Suprapubic skin (tissue), 4 donors: ENCODE measurements at places on chromosomes 1 and 21. TPM values are rescaled to one million over a fixed set of nuclear protein-coding genes. Genes with fewer than 3 reads are reported as not detected.

Gene CR2
- not detected for total RNA-seq

Gene LIX1L
- total RNA-seq: 7.6 TPM

Gene LRRC39
- total RNA-seq: 0.99 TPM

Gene BRINP2
- 0.30 TPM for total RNA-seq

GRCh38 chr21:21715266-21715969 lies 717.2 kb downstream of the NCAM2 start:
- DNase-seq: no peak
- H3K27ac ChIP-seq: no peak overlapping the region
- H3K36me3 ChIP-seq: no peaks in the 10 kb centered on the region
- no peak overlapping the region for H3K4me3 ChIP-seq

DNA sequence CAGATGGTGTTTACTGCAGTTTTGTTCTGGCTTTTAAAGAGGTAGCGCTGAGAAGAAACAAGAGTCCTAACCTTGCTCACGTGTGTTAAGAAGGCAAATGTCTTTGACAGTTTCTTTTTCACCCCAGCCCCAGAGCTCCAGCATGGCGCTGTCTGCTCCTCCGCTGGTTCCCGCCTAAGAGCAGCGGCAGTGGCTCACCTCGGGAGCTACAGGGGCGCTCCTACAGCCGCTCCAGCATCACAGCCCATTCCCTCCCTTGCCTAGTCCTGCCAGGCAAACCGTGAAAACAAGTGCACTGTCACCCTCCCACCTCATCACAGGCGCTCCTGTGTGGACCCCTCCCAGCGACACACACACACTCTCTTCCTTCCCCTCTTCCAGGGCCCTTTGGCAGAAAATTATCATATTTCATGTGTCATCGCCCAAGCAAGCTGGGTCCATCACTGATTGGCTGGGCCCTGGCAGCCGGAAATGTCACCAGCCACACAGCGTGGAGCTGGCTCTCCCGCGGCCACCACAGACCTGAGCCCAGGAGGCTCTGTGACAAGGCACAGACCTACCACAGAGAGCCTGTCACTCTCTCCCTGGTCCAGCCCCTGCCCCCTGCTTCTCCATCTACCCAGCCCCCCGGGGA lies 1.2 kb upstream of the HIVEP3 start:
- H3K36me3 ChIP-seq: no peaks in the 10 kb centered on the region
- peak overlapping the region; percentile 8 for H3K4me3 ChIP-seq
- no peaks in the 10 kb centered on the region for H3K27me3 ChIP-seq
- no peak for DNase-seq

DNA sequence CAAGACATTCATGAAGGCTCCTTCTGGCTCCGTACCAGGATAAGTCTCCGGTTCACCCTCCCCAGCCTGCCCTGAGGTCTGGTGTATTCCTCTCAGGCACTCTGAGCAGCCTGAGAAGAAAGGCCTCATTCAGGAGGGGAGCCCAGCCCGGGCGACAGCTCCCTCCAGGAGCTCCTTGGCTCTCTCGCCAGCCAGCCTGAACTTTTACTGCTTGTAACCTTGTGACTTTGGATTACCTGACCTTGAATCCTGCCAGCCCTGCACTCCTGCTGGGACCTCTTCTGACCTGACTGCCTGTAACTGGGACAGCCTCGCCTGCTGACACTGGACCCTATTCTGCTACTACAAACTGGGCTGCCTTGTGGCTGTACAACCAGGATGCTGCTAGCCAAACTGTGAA lies 65.8 kb downstream of the CD34 start:
- H3K4me3 ChIP-seq: no peak overlapping the region
- peaks cover 75% of the 10 kb centered on the region for H3K4me1 ChIP-seq
- no peak for DNase-seq
- peaks cover 4% of the 10 kb centered on the region for H3K36me3 ChIP-seq

- H3K36me3 ChIP-seq: no peaks in the 10 kb centered on the region
- no peak overlapping the region for H3K4me3 ChIP-seq
- no peaks in the 10 kb centered on the region for H3K27me3 ChIP-seq
- peaks cover 8% of the 10 kb centered on the region for H3K4me1 ChIP-seq
- H3K27ac ChIP-seq: no peak overlapping the region
Observed at GRCh38 chr1:8562881-8563865, 245.3 kb downstream of the SLC45A1 start.

- H3K27me3 ChIP-seq: no peaks in the 10 kb centered on the region
- no peak overlapping the region for H3K4me3 ChIP-seq
- no peaks in the 10 kb centered on the region for H3K4me1 ChIP-seq
- no peak overlapping the region for H3K27ac ChIP-seq
- H3K36me3 ChIP-seq: no peaks in the 10 kb centered on the region
Observed at GRCh38 chr1:62386351-62387121, 50.3 kb upstream of the USP1 start.

DNA sequence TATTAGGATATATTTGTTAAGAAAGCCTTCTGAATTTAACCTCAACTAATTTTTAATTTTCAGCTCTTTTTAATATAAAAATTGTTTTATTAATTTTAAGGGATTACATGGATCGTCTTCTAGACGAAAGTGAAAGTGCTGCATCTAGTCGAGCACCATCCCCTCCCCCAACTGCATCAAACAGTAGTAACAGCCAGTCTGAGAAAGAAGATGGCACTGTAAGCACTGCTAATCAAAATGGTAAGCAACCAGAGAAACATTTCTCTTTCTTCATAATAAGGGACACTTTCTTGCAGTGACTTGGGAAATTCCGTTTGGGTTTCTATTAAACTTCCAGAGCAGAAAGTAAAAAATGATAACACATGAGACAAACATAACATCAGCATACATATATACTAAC lies 56.9 kb downstream of the MIER1 start:
- no peaks in the 10 kb centered on the region for H3K27me3 ChIP-seq
- no peak overlapping the region for H3K27ac ChIP-seq
- peaks cover 79% of the 10 kb centered on the region for H3K36me3 ChIP-seq
- no peak for DNase-seq

GRCh38 chr1:220892997-220893700 lies 13.9 kb downstream of the HLX start:
- H3K36me3 ChIP-seq: no peaks in the 10 kb centered on the region
- DNase-seq: no peak
- peaks cover 89% of the 10 kb centered on the region for H3K27me3 ChIP-seq
